ENCODE measurements at places on chromosomes 11 and 22. TPM values are rescaled to one million over a fixed set of nuclear protein-coding genes. Genes with fewer than 3 reads are reported as not detected.

HRAS gene
- total RNA-seq = 47.3 TPM

KLHL35 gene
- 0.41 TPM for total RNA-seq

MYOD1 gene
- not detected for total RNA-seq

TRIM64C gene
- not detected for total RNA-seq

PSMC3 gene
- 295 TPM for total RNA-seq

B4GALNT4 gene
- total RNA-seq = not detected

RNF214 gene
- total RNA-seq = 5.5 TPM

SGSM1 gene
- total RNA-seq = not detected

MPST gene
- total RNA-seq = 38.3 TPM

GVQW3 gene
- 0.16 TPM for total RNA-seq

CENATAC gene
- total RNA-seq = 13.5 TPM

THRSP gene
- total RNA-seq = not detected

NAGA gene
- total RNA-seq = 39.6 TPM

SLC17A6 gene
- total RNA-seq = not detected

TTC38 gene
- total RNA-seq = 58.1 TPM

All from SJSA1 (cell line).